CD8-positive, alpha-beta T cell (primary cell): ENCODE measurements at places on chromosomes 16 and 17.
A peak's percentile ranks its signal among the peaks of the same experiment; 100 is the strongest.

GRCh38 chr17:62754631-62755030, 53.5 kb downstream of the MARCHF10 start:
- DNase-seq, result no peak

GRCh38 chr16:50681021-50681885, at the start of gene SNX20:
SNX20 (minus strand) TSS chr16:50681312; CDS start chr16:50677526, 3,786 bp downstream.
- DNase-seq, result peak; percentile 84

- no peak for DNase-seq
Observed at GRCh38 chr17:41943492-41943891, 13.1 kb downstream of the ODAD4 start.

- no peak for DNase-seq
Observed at GRCh38 chr16:565419-566330, 1.1 kb upstream of the NHLRC4 start.

DNA sequence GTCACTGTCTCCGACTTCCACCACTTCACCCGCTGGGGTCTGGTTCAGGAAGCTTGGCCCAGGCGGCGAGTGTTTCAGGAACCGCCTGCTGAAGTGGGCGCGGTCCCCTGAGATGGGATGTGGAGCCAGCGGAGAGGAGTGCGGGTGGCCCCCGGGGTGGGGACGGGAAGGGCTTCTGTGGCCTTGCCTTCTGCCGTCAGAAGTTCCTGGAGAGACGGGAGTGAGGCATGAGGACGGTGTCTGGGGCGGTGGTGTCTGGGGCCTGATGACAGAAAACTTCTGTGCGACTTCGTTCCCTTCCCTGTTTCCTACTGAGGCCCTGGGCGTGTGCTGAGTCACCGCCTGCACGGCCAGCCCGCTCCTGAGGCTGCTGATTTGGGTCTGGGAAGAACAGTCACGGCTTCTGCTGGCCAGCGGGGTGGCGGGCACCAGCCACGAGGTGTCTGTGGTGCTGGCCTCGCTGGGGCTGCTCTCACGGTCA, 12.3 kb upstream of the NLRC3 start:
- DNase-seq, result no peak

DNA sequence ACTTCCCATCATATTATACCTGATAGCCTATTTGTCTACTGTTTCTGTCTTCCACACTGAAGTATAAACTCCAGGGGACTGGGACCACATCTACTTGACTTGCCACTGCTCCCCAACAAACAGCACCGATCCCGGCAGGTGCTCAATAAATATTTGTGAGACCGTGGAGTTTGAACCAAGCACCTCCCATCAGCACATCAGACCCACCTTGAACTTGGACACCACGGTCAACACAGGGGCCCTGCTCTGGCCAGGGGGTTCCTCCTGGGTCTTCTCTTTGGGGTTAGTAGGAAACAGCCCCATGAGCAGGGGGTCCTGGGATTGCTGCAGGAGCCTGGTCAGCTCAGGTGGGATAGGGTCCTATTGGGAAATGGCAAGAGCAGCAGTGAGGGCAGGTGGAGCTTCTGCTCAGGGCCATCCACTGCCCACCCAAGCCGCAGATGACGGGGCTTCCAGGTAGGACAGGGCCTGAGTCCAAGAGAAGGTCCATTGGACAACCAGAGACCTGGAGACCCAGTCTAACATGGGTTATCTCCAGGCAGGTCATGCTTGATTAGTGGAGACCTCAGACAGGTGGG, 19.9 kb downstream of the ZNHIT3 start:
- no peak for DNase-seq

DNA sequence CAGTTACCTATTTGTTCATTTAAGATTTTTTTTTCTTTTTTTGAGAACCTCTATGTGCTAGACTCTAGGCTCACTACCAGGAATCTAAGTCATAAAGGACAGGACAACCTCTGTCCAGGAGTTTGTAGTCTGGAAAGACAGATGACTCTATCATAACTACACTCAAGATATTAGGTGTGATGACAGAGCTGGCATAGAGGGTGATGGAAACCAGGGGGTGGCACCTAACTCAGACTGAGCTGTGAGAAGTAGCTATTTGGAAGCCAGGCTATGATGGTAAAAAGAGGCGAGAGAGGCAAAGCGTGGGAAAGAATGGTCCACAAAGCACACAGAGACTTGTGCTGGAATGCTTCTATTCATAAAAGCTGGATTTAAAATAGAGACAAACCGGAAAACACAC, 372.3 kb downstream of the SEC14L1 start:
- no peak for DNase-seq

- DNase-seq, result peak; percentile 60
Observed at GRCh38 chr17:48131216-48131824, 23.8 kb downstream of the SNX11 start.

DNA sequence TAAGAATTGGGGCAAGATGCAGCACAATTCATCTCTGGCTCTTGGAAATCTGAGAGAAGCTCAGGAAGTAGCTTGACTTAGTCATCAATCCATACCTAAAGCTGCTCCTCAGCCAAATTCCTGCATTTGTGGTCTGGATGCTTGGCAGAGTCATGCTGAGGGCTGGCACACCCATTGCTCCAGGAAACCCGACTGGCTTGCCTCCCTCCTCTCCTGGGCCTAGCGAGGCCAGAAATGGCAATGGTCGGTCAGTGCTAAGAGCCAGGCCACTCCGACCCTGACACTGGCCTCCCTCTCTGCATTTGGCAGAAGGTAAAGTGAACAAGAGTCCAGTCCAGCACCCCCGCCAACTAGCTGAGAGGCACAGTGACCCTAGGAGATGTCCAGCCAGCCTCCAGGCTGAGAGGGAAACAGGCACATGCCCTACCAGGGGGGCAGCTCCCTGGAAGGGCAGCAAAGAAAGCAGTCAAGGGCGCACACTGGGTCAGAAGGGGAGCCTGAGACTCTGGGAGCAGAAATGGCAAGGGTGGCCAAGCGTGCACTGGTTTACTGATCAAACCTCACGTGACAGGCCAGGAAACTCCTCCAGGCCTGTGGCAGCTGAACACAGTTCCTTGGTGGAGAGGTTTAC, 10.0 kb downstream of the POLDIP2 start:
- no peak for DNase-seq

- no peak for DNase-seq
Observed at GRCh38 chr17:73067075-73067474, 25.4 kb downstream of the SLC39A11 start.

DNA sequence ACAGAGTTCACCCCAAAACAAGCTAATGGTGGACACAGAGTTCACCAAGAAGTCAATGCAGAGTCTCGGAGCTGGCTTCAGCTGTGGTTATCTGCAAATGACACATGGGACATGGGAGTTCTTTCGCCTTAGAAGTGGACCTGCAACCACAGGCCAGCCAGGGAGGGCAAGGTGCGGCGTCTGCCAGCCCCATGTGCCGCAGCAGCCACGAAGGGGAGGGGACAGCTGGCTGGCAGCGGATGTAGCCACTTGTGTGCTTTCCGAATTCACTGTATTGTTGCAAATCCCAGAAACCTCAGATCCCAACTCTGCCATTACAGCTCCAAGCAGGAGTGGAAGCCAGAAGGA, 24.8 kb downstream of the LMF1 start:
- no peak for DNase-seq

DNA sequence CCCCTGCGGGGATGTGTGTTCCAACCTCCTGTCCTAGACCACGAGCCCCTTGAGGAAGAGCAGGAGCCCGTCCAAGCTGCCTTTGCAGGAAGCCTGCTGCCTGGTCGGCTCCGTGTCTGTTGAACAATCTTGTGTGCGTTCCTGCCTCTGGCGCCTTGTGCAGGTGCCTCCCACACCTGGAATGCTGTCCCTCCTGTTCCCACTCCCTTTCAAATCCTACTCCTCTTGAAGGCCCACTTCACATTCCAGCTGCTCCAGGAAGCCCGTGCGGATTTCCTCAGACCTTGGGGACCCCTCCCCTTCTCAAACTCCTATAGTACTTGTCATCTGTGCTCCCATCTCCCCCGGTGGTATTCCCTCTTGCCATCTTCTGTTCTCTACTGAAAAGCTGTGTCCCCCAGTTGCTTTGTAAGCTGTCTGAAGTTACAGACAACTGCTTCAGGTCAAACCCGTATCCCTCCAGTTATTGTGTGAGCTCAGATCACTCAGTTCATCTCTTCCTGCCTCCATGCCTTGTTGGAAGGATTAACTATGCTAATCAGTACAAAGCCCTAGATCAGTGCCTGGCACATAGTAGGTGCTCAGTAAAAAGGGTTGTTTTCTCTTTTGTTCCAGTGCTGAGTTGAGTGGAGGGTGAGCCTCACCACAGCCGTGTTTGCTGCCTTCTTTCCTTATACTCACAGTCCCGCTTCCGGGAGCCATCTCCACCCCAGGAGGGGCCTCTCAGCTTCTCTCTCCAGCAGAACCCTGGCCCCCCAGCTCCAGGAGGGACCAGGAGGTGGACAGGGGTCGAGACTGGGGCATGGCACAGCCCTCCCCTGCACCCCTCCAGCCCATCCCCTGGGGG, 241.8 kb upstream of the CIBAR2 start:
- DNase-seq, result no peak

GRCh38 chr16:84849751-84850150, 30.0 kb downstream of the CRISPLD2 start:
- no peak for DNase-seq

GRCh38 chr17:68878226-68878885, 76.8 kb downstream of the ABCA8 start:
- DNase-seq, result no peak

DNA sequence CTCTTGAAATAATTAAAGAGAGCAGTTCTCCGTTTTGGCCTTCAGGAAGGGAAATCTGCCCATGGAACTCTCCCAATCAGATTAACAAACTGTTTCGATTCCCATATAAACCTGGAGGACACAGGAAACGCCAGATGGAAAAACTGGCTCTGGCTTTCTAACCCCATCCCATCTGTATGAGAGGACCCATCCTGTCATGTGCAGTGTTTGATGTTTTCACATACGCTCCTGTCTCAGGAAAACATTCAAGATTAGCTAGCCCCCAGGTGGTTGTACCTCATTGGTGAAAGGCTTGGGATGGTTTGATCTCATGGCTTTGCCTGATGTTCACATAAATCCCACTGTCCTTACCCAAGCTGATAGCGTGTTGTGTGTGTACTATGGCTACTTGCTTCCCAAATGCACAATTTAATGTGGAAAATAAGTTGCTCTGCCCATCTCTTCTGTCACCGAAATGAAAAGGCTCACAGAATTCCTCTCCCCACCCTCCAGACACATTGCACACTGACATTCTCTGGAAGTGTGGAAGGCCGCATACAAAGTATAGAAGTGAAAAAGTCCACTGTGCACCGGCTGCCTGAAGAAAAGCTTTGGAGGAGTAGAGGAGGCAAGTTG, 18.2 kb upstream of the ERN1 start:
- no peak for DNase-seq

DNA sequence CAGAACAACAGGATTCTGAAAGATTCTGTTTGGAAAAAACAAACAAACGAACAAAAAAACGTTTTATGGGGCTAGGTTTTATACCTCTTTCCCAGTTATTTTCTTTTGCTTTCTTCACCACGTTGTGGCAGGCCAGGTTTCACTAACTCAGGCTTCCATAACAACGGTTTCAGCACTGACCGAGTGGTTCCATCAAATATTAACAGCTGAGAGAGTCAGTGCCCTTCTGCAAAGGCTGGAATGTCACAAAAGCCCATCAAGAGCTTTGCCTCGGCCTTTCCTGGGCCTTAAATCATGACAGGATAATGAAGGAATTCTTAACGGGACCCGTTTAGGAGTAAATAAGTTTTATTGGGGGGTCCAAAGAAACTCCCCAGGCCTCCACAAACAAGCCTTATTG, 34.2 kb downstream of the MPHOSPH6 start:
- DNase-seq, result no peak

- no peak for DNase-seq
Observed at GRCh38 chr16:67872131-67872630, 671 bp upstream of the EDC4 start.

DNA sequence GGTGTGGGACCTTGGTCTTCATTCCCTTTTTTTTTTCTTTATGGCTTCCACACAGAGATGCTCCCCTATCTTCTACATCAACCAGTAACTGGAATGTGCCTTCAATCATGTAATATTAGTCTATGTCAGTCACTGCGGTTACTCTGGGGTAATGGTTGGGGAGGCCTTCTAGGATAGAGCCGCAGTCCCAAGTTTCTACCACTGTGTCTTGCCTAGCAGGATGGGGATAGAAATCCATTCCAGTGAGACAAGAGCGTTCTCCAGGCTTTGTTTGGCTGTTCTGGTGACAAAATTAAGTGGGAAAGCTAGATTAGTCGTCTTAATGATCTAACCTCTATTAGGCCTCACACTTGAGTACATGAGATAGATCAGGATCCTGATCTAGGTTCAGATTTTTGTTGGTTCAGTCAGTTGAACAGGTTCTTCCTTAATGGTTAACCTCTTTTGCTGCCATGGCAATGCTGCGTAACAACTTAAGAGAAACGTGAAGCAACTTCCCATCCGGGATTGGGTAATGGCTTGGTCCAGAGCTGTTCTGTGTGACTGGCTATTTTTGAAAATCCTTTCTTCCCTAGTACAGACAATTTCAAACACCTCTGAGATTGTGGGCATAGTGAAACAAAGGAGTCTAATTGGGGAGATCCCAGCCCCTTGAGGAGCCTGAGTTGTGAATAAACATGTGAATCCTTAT, 8.7 kb downstream of the MSL1 start:
- no peak for DNase-seq

GRCh38 chr16:29820730-29821642, 724 bp downstream of the MVP start:
- peak; percentile 79 for DNase-seq

GRCh38 chr16:5577463-5577862, 479.9 kb upstream of the EEF2KMT start:
- DNase-seq, result no peak

DNA sequence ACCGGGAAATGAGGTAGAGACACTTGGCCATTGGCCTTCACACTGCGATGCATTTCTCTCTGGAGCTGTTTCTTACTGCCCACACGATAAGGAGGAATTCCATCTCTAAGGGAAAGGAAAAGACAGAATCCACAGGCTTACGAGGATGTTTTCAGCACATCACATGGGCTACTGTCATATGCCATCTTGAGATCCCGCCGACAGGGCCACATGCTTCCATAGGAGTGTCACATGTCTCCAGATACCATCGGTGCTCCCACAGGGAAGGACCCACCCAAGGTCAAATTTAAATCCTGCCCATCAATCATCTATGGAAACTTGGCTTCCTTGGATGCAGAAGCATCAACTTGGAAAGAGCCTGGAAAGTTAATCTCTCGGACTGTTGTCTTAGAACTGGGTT, 20.0 kb downstream of the AXIN2 start:
- no peak for DNase-seq

- DNase-seq, result no peak
Observed at GRCh38 chr17:41415833-41416335, 8.5 kb downstream of the KRT37 start.

GRCh38 chr16:57938936-57939871, 31.7 kb downstream of the CNGB1 start:
- no peak for DNase-seq

GRCh38 chr16:54006693-54007092, 279.9 kb downstream of the IRX3 start:
- no peak for DNase-seq

DNA sequence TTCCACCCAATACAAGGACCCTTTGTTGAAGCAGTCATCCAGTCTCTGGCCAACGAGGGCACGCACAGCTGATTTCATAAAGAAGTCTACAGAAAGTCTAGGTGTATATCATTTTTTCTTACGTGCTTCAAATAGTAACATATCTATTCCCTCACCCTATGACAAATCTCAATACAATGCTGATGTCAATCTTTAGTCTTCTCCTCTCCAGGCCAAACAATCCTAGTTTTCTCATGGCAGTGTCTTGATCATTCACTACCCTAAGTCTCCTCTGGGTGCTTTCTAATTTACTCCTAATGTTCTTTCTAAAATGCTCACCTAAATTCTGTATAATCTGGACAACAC, 92.6 kb downstream of the CACNG1 start:
- no peak for DNase-seq

- no peak for DNase-seq
Observed at GRCh38 chr16:9340526-9341256, 249.2 kb downstream of the HAPSTR1 start.
